ENCODE measurements at places on chromosomes 5 and 9.

- DNase-seq: no peak
Observed at GRCh38 chr5:2710910-2711309, 40.6 kb downstream of the IRX2 start.

DNA sequence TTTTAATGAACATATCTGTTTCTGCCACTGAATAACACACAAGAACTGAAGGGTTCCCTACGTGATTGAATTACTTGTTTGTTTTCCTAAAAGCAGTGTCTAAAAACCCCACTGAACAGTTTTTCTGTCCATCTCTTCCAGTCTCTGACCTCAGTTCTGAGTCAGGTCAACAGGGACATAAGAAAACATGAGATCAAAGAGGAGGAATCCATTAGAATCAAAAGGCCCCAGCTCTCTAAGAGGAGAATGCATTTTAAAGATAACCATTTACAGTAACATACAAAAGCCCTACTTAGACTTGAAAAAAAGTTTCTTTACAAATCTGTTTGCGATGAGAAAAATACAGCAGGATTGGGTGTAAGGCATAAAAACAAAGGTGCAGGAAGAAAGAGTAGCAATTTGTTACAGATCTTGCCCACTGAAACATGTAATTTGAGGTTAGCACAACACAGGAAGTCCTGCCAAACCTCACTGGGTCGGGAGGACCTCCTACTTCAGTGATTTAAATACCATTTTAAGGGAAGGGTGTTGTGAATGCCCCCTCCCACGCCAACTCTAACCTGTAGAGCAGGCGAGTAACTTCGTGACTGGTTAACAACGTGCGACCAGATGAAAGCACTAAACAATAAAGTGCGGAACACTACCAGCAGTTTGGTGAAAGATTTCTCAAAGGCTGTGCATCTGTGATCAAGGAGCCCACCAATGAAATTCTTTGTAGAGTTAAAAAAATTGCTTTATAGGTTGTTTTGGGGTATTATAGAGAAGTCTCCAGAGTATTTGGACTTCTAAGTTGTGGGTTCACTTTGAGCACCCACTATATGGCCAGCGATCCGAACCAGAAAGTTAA lies 1.3 kb downstream of the QSOX2 start:
- DNase-seq: peak; percentile 74

DNA sequence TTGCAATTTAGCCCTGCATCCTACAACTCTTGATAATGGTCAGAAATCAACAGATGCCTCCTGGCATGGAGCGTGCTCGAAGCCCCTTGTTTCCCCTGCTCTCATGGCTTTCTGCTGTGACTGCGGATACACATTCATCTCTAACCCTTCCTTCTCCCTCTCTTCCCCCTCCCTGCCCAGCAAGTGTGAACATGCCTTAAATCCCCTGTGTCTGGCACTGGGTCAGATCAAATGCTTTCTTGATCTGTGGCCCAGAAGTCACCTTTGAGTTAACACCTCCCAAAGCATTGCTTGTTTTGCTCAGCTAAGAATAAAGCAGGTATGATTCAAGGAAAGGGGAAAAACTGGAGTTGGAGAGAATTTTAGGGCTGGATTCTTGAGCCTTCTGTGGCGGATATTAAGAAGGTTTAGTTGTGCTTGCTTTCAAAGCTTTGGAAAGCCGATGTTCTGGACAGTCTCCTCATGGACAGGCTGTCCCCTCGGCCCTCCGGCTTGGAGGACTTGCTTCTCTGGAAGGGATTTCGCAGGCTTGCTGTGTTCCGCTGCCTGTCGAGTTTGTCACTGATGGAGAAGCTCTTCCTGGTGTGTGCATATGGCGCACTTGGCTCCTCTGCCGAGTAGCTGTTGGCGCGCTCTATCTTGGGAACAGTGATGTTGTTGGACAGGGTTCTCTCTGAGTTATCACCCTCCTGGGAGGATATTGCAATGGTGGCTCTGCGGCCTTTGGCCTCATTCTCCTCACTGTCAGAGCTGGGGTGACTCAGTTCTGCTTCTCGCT lies 121.3 kb upstream of the KLF9 start:
- no peak for DNase-seq

- DNase-seq: no peak
Observed at GRCh38 chr5:132677191-132677590, 3.4 kb downstream of the IL4 start.

DNA sequence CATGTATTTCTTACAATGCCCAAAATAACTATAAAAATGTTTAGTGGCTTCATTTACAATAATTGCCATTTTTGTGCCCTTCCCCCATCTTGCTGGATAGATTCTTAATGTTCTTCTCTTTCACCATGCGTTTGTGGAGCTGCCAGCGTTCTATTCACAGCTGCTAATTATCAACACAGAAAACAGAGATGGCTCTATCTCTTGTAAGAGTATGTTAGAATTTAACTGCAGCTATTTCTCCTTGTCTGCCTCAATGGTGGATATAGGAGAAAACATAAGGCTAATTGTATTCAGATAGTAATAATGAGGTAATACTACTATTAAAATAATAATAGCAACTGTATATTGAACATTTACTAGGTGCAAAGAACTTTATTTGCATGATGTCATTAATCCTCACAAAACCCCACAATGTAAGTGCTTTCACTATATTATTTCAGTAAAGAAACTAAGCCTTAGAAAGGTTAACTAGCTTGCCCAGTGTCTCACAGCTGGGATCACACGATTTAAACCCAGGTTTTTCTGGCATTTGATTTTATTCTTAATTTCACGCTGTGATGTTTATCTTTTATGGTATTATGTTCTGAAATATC lies 50.1 kb downstream of the JAKMIP2 start:
- DNase-seq: no peak

DNA sequence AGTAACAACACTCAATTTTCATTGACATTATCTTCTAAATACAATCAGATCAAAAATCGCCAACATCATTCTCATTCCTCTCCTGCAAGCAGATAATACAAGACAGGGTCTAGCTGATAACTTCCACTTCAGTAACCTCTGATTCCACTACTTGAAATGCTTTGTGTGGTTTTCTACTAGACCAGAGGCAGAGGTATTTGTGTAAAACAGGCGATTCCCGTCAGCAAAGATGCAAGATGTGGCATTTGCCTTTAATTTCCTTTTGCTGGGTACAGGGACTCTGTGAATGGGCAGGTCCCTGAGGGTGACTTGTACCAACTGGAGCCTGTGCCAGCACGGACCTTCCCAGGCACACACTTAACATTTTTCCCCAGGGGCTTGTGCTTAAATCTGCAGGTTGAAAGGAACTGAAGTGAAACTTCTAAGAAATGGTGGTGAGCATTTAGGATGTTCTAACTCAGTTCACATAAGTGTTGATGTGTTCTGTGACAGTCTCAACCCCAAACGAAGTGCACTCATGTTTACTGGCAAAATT lies 625.5 kb upstream of the WWC1 start:
- no peak for DNase-seq

GRCh38 chr9:127664678-127665507 lies 41.9 kb upstream of the CFAP157 start:
- DNase-seq: no peak

GRCh38 chr5:1312206-1312605 lies 17.3 kb upstream of the TERT start:
- DNase-seq: no peak

GRCh38 chr9:6355728-6356127 lies 27.6 kb downstream of the TPD52L3 start:
- DNase-seq: no peak

- no peak for DNase-seq
Observed at GRCh38 chr5:72543811-72544210, 36.6 kb upstream of the ZNF366 start.

DNA sequence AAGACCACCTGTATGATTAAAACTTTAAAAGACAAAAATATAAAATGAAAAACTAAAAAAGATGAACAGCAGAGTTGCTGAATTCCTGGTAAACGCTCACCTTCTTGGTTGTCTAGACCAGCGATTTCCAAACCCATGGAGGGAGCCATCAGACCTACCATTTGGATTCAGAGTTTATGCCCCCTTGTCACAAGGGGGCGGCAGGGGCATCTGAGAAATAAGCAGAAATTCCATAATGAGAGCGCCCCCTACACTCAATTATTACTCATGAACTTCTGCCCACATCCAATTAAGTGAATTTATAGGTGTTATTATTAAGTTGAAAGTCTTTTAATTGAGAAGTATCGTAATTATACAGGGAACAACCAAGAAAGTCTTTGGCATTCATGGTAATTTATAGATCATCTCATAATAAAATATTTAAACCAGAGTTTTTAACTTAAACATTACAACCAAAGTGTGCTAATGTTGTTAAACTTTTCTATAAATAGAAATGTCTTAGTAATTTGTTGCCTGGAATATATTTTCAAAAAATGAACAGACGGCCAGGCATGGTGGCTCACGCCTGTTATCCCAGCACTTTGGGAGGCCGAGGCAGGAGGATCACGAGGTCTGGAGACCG lies 35.2 kb upstream of the SPATA31C2 start:
- peak; percentile 11 for DNase-seq

- no peak for DNase-seq
Observed at GRCh38 chr5:75338408-75338807, 1.4 kb downstream of the HMGCR start.
